ENCODE measurements at places on chromosomes 6 and 20. TPM values are rescaled to one million over a fixed set of nuclear protein-coding genes. Genes with fewer than 3 reads are reported as not detected.

NOX3 gene
- total RNA-seq, result not detected

VNN1 gene
- 0.23 TPM for total RNA-seq

BCAS4 gene
- 12.2 TPM for total RNA-seq

OR2B3 gene
- total RNA-seq, result not detected

PREX1 gene
- 19.9 TPM for total RNA-seq

SLC22A1 gene
- 1.2 TPM for total RNA-seq

OR12D3 gene
- total RNA-seq, result not detected

CSNK2A1 gene
- total RNA-seq, result 160 TPM

SLC17A2 gene
- total RNA-seq, result not detected

RIPPLY2 gene
- 0.86 TPM for total RNA-seq

HLA-DRB1 gene
- total RNA-seq, result 109 TPM

ULBP3 gene
- 4.5 TPM for total RNA-seq

PTPRA gene
- total RNA-seq, result 79.5 TPM

CRISP2 gene
- total RNA-seq, result 0.60 TPM

MOG gene
- not detected for total RNA-seq

PNPLA1 gene
- 0.21 TPM for total RNA-seq

ZNF165 gene
- total RNA-seq, result 1.6 TPM

MAD2L1BP gene
- total RNA-seq, result 27.2 TPM

CRISP3 gene
- 117 TPM for total RNA-seq

ADGRF1 gene
- 70.0 TPM for total RNA-seq

EFCAB8 gene
- total RNA-seq, result 1.0 TPM

GJA10 gene
- not detected for total RNA-seq

PTGIS gene
- 57.8 TPM for total RNA-seq

ZC2HC1B gene
- total RNA-seq, result not detected

ROS1 gene
- total RNA-seq, result 0.05 TPM

MAP7 gene
- total RNA-seq, result 37.0 TPM

SIRPB2 gene
- 3.6 TPM for total RNA-seq

METTL24 gene
- total RNA-seq, result 8.1 TPM

BPI gene
- not detected for total RNA-seq

PHACTR2 gene
- total RNA-seq, result 93.2 TPM

CRYBG1 gene
- 107 TPM for total RNA-seq

DEFB124 gene
- 3.3 TPM for total RNA-seq

TMEM239 gene
- not detected for total RNA-seq
